Fibroblast of lung (primary cell): ENCODE measurements at places on chromosomes 7 and 10. TPM values are rescaled to one million over a fixed set of nuclear protein-coding genes. Genes with fewer than 3 reads are reported as not detected.

The MCM10 gene
- polyA plus RNA-seq: 3.1 and 10.4 TPM in 2 replicates

The TMUB1 gene
- 11.9 and 17.1 TPM in 2 replicates for polyA plus RNA-seq

The PNLIP gene
- polyA plus RNA-seq: not detected in 2 replicates

The C10orf62 gene
- not detected in 2 replicates for polyA plus RNA-seq
